Activated T-cell treated with anti-CD3 and anti-CD28 coated beads, Interleukin-2, amount 50 U/mL, for 1 hour (primary cell): ENCODE measurements at places on chromosomes 5 and 9.

DNA sequence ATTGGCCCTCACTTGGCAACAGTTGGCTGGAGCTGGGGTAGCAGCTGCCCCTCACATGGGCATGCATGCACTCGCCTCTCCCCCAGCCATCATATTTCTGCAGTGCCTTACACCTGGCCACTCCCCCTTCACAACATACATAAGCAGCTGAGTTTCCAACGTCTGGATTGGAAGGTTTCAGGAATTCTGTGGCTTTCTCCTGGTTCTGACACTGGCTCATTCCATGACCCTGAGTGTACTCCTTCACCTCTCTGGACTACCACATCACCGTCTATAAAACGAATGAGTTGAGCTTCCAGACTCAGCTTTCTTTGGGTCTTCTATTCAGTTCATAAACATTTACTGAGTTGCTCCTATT, 84.3 kb downstream of the GALNT10 start:
- DNase-seq, result no peak

DNA sequence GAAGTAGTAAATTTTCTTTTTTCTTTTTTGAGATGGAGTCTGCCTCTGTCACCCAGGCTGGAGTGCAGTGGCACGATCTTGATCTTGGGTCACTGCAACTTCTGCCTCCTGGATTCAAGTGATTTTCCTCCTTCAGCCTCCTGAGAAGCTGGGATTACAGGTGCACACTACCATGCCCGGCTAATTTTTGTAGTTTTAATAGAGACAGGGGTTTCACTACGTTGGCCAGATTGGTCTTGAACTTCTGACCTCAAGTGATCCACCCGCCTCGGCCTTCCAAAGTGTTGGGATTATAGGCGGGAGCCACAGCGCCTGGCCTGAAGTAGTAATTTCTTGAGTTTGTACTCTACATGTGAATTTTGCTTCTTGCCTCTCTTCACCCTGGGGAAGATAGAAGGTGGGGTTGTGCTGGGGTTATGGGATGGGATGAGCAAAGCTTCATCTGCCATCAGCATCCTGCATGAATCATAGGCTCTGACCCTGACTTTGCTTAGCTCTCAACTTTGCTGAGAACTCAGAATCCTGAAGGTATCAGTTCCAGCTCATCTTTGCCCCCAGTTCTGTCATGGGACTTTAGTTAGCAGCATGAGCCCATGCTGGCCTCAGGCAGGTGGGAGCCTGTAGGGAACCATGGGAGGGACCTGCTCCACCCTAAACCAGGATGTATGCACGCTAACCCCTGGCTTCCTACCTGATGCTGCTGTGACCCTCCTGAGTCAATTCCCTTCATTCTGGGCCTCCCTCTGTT, 9.3 kb upstream of the CCL21 start:
- DNase-seq, result no peak

GRCh38 chr5:36058776-36059175, 7.9 kb downstream of the UGT3A2 start:
- DNase-seq, result no peak

- no peak for DNase-seq
Observed at GRCh38 chr5:177103523-177104253, 17.0 kb downstream of the FGFR4 start.

DNA sequence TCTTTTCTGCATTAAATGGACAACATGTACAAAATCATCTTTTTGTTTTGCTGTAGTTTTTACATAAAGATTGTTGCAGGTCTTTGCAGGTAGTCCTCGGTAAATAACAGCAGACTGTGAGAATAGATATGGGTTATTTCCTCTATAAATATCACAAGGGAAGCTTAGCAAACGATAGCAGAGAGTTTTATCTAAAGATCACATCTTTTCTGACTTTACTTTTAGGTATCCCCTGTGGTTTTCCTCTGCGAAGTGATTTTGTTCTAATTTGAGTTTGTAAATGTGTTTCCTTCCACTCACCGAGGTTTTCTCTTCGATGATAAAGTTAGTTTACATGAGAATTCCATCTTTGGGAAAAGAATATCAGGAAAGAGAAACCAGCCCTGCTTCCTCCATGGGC, 109.6 kb downstream of the EGFLAM start:
- no peak for DNase-seq

GRCh38 chr5:1800472-1801221, 560 bp upstream of the NDUFS6 start:
- DNase-seq, result peak; percentile 34

- DNase-seq, result no peak
Observed at GRCh38 chr5:138138949-138139780, at the start of gene NME5. TSS of gene NME5 (minus strand) at chr5:138139428. CDS start at chr5:138138780, 648 bp downstream.

DNA sequence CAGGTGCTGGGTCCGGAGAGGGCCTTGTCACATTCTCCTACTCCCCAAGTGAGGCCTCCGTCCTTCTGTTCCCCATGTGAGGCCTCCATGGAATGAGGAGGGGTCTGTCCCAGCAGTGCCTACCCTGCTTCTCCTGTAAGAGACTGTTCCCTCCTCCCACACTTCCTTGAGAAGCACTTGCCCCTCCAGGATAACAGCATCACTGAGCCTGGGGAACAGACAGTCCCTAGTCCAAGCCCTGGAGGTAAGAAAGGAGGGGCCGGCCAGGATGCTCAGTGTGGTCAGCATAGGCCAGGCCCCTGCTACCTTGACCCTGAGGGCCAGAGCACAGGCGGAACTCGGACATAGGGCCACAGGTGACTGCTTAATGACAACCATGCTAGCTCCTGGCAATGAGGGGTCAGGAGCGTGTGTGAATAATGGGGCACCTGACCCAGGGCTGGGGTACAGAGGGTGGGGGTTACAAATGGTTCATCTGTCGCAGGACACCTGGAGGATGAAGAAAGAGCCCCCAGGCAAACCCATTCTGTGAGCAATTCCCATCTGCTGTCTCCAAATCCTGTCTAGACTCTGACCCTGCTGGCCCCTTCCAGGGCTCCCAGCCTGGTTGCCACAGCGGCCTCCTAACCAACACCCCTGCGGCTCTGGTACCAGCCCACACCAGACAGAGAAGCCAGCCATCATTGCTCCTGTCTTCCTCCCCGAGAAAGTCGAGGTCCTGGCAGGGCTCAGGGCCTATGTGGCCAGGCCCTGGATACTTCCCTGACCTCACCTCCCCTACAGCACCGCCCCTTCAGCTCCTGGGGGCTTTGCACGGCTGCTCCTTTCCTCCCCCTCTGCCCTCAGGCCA, 20.3 kb downstream of the RALGDS start:
- DNase-seq, result peak; percentile 15

DNA sequence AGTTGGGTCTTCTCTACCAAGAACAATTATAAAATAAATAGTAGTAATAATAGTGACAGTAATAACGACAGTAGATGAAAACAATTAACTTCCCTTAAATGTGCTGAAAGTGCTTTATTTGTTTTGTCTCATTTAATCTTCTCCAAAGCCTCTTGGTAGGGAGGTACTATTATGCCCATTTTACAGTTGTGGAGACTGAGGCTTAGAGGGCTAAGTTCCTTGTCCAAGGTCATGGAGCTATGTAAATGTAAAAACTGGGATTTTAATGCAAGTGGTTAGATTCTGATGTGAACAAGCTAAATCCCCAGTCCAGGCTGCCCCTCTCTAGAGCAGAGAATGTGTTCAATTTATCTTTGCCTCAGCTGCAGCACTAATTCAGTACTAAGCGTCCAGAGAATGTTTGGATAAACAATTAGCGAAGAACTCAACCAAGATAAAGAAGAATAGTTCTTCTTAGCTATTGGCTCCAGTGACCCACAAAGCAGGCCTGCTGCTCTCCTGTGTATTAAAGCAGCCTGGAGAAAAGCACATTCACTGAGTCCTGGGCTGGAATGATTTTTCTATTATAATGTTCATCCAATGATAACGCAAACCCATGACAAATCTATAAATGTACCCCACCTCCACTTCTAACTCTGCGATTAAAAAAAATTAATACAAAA, 68.8 kb downstream of the NPR3 start:
- no peak for DNase-seq

DNA sequence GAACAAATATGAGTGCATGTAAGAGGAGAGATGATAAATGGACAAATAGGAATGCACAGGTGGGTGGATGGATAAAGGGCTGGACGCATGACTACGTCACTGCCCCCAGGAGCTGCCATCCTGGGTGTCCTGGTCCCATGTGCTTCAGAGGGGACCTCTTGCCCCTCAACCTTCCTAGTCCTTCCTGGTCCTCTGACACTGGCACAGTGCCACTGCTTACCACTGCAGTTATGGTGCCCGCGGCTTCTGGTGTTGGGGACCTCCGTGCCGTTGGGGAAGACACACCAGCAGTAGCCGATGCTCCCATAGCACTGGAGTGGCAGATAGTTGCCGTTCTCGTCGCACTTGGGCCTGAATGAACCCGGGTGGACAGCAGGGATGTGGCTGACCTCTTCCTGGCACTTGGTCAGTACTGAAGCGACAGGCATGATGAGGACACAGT, 9.8 kb downstream of the CD74 start:
- no peak for DNase-seq

- DNase-seq, result no peak
Observed at GRCh38 chr5:55440188-55440646, 94.5 kb downstream of the PLPP1 start.

GRCh38 chr9:79264511-79265355, 307.0 kb upstream of the TLE4 start:
- DNase-seq, result no peak

DNA sequence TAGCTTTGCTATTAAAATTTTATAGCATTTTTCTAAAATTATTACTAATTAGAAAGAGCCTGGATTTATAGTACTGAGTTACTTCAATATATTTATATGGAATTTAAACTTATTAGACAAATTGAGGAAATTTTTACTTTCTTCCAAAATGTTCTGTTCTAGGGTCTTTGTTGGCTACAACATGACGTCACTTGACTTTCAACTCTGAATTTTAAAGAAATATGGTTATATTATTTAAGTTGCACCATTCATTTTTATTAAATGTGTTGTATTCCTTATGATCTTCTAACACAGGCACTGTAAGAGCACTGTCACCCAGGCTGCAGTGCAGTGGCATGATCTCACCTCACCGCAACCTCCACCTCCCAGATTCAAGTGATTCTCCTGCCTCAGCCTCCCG, 119.4 kb upstream of the CYLC2 start:
- DNase-seq, result no peak

DNA sequence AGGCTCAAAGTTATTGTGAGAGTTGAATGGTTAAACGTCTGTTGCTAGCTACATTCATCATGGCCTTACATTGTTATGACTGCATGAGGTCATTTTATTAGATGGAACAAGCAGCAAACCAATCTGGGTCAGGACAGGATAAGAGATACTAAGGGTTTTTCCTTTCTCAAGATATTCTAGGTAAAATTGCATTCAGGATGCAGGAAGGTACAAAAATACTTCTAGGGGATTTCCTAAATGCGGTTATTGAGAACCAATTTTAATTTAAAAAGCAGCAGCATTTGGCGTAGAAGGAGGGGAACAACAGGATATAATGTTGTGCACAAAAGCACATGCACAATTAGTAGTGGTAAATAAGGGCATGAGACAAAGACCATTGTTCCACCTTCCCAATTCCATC, 39.2 kb upstream of the LURAP1L start:
- DNase-seq, result no peak

DNA sequence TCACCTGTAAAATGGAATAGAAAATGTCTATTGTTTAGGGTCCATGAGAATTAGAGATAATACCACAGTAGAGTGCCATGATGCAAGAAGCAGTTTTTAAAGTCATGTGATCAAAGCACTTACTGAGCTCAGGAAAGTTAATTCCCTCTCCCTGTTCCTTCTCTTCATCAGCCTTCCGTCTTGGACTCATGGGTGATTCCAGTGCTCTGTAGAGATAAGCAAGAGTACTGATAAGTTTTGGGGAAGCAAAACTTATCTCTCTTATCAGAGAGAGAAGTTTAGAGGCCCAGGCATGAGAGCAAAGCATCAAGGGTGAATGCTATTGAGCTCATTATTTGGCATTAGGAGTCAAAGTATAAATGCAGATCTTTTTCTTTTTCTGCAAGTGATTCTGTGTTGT, 410.1 kb downstream of the AGTPBP1 start:
- DNase-seq, result no peak

- DNase-seq, result no peak
Observed at GRCh38 chr5:106757672-106758071, 913.1 kb downstream of the EFNA5 start.

- no peak for DNase-seq
Observed at GRCh38 chr5:172791286-172791685, 20.3 kb upstream of the DUSP1 start.

DNA sequence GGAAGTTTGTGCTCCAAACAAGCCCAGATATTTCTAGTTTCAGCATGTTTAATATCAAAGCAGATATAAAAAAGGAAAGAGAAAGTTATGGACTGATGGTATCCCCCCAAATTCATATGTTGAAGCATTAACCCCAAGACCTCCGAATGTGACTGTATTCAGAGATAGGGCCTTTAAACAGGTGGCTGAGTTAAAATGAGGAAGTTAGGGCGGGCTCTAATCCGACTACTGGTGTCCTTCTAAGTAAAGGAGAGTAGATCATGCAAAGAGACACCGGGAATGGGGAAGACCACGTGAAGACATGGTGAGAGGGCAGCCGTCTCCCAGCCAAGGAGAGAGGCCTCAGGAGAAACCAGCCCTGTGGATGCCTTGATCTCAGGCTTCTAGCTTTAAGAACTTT, 324.1 kb upstream of the KIF2A start:
- DNase-seq, result no peak

DNA sequence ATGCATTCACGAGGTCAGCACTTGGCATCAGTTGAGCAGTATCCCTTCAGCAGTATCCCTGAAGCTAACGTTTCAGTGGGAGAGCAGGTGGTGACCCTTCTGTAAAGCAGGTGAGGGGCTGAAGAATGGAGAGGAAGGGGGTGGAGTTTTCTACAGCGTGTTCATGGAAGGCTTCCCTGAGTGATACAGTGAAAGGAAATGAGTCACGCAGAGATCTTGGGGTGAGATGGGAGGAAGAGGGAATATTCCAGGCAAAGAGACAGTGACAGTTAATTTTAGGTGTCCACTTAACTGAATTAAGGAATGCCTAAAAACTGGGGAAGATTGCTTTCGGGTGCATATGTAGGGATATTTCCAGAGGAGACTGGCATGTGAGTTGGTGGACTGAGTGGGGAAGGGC, 25.7 kb downstream of the TAS2R1 start:
- DNase-seq, result no peak

DNA sequence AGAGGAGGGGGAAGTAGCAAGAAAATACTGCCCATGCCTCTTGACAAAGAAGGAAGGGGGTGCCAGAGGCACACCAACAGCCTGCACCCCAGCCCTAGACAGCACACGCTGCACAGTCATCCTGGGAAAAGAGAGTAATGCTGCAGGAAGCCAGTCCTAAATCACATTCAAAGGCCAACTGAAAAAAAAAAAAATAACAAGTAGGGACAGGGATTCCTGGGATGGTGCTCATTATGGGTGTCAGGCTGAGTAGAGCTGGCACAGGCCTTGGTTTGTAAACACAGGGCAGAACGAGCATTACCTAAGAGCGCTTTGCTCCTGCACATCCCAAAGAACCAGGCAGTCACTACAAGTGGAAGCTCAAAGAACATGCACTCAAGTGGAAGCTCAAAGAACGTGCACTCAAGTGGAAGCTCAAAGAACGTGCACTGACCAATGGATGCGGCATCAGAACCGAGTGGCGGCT, 7.8 kb downstream of the RAPGEF1 start:
- DNase-seq, result no peak
